ENCODE measurements at places on chromosomes 5 and 9.

- DNase-seq = no peak
Observed at GRCh38 chr9:133347515-133347984, 381 bp downstream of the MED22 start.

GRCh38 chr9:109996936-109997580 is 210.9 kb downstream of the C9orf152 start:
- no peak for DNase-seq

DNA sequence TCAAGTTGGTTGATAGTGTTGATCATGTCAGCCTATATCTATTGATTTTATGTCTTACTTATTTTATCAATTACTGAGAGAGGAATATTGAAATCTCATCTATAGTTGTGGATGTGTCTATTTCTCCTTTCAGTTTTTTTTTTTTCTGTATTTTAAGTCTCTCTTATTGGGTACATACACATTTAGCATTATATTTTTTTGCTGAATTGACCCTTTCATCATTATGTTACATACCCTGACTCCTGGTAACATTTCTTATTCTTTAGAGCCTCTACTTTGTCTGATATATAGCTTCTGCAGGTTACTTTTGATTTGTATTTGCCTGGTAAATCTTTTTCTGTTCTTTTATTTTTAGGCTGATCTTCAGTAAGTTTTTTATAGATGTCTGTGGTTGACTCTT is 179.5 kb downstream of the GDNF start:
- DNase-seq = no peak

DNA sequence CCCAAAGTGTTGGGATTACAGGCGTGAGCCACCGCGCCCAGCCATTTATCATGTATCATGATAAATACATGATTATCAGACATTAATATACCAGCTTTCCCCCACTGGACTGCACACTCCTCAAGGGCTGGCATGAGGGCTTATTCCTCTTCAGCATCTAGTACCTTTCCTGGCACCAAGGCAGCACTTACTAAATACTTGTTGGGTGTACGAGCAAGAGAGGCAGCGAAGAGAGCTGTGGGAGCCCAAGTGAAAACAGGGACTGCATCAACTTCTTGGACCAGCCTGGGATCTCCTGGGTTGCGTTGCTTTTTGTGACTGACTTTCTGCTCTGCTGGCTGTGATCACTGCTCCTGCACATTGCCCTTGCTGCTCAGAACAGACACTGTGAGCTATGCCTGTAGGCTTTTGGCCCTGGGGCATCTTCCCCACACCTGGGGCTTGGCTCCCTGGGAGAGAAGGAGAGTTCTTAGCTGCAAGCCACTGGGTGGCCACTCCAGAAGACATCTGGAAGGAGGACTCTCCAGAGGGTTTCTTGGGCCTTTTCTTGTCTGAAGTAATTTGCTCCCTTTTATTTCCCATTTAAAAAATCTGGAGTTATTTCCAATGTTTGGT is 224.3 kb downstream of the NR3C1 start:
- no peak for DNase-seq

DNA sequence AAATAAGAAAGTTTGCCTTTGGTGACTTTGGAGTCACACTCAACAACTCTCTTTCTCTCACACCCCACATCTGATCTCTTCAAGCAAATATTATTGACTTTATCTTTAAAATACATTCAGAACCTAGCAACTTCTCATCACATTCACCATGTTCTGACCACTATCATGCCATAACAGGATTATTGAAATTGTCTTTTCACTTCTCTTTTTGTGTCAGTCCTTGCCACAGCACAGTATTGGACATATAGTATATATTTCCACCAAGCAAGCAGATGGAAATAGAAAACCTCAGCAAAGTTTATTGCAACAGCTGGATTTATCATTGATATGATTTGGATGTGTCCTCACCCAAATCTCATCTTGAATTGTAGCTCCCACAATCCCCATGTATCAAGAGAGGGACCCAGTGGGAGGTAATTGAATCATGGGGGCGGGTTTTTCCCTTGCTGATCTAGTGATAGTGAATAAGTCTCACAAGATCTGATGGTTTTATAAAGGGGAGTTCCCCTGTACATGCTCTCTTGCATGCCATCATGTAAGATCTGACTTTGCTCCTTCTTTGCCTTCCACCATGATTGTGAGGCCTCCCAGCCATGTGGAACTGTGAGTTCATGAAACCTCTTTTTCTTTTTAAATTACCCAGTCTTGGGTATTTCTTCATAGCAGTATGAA is 26.9 kb upstream of the ITGA1 start:
- no peak for DNase-seq

DNA sequence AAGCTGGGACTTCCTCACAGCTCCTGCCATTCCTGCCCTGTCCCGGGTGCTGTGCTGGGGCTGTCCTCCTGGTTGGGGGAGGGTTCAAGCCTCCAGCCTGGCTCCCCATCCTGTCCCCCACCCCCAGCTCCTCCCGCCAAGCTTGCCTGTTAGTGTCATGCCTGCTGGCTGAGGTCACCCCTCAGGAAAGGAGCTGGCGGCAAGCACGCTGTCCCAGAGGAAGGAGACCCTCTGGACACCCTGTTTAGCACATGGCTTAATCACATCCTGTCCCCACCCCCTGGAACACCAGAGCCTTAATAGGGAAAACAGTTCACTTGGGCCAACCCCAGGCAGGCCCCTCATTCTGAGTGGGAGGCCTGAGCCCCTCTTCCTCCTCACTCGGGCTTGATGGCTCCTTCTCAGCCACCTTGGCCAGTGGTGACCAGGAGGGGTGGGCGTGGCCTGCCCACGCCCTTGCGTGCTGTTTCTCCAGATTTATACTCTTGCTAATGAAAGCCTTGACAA is 9.2 kb upstream of the PHYHD1 start:
- DNase-seq = no peak

- DNase-seq = no peak
Observed at GRCh38 chr9:89996773-89997172, 392.0 kb downstream of the GADD45G start.

GRCh38 chr5:181198905-181199519 is 6.0 kb downstream of the TRIM7 start:
- DNase-seq = no peak

- DNase-seq = no peak
Observed at GRCh38 chr5:76163111-76163628, 80.0 kb downstream of the SV2C start.

DNA sequence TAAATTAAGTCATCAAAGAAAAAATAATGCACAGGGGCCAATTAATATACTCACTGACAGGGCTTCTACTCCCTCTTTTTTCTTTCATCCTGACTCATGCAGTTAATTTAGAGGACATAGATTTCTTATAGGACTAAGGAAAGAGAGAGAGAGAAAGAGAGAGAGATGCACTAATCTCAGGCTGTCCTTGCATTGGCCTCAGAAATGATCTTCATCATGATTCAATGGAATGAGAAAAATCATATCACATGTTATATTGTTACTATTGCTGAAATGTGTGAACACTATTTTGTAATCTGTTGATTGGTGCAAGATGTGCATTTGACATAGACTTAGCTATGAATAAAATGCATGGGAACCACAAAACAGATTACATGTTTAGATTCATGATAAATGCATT is 608.3 kb upstream of the NUDT12 start:
- no peak for DNase-seq

DNA sequence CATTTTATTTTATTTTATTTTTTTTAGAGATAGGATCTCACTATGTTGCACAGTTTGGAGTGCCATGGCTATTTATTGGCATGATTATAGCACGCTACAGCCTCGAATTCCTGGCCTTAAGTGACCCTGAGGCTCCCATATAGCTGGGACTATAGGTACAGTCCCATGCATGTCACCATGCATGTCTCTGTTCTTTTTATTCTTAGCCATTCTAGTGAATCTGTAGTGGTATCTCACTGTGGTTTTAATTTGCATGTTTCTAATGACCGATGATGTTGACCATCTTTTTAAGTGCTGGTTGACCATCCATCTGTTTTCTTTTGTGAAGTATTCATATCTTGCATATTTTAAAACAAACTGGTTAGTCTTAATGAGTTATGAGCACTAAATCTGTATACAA is 76.1 kb downstream of the SLC44A1 start:
- no peak for DNase-seq

DNA sequence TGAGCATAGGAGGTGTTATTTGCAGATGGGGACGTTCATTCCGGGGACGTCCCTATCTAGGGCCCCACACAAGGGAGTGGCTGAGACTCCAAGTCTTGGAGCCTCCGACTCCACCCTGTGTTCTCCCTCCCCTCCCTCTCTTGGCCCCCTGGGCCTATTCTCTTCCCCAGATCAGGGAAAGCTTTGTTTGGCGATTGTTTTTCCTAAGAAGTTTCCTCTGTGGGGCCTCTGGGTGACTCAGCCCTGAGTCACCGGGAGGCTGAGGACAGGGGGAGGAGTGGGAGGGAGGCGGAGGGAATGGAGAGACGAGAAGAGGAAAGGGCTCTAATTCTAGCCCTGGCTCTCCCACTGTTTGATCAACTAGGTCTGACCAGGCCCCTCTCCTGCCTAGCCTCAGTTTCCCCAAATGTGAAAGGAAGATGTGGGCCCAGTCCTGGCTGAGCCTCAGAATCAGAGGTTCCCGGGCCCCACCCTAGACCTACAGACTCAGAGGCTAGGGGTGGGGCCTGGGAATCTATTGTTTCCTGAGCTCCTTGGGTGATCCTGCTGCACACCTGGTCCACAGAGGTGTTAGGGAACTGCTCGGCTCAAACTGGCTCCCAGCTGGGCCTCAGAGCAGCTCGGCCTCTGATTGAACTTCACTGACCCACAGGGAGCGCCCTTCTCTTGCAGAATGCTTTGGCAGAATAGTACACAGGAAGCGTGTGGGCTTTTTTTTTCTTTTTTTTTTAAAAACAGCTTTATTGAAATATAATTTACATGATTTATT is 19.2 kb downstream of the GSN start:
- DNase-seq = peak; percentile 90

- DNase-seq = no peak
Observed at GRCh38 chr9:31045810-31046209, 1338.6 kb upstream of the ACO1 start.

- DNase-seq = no peak
Observed at GRCh38 chr9:130212543-130213297, 40.5 kb downstream of the NCS1 start.

DNA sequence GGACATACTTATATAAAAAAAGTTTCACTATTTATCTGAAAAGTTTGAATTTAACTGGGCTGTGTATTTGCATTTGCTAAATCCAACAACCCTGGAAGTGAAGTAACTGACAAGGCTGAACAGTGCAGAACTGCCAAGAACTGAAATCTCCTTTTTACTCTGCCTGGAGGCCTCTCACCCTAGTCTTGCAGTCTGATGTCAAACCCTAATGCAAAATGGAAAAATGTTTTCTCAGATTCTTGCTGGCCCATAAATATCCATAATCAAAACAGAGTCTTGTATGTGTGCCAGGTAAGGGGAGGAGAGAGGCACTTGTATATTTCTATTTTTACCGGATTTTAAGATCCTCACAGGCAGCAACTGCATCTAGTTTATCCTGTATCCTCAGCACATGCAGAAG is 432.7 kb upstream of the KLF4 start:
- no peak for DNase-seq

- no peak for DNase-seq
Observed at GRCh38 chr5:9194509-9194908, 351.4 kb downstream of the SEMA5A start.

DNA sequence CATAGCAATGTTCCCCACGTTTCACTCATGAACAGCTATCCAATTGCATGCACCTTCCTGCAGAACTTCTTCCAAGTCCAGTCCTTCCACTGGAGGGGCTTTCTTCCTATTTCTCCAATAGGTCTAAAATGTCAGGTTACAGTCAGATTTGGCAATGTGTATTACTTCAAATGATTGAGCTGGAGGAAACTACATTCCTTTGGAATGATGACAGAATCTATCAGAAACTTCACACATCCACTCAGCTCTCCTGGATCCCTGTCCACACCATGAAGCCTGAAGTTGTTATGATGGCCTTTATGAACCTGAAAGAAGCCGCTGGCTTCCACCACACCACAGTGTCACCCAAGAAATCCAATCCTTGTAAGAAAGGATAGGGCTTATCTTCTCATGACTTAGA is 32.2 kb downstream of the FBXW2 start:
- DNase-seq = no peak

DNA sequence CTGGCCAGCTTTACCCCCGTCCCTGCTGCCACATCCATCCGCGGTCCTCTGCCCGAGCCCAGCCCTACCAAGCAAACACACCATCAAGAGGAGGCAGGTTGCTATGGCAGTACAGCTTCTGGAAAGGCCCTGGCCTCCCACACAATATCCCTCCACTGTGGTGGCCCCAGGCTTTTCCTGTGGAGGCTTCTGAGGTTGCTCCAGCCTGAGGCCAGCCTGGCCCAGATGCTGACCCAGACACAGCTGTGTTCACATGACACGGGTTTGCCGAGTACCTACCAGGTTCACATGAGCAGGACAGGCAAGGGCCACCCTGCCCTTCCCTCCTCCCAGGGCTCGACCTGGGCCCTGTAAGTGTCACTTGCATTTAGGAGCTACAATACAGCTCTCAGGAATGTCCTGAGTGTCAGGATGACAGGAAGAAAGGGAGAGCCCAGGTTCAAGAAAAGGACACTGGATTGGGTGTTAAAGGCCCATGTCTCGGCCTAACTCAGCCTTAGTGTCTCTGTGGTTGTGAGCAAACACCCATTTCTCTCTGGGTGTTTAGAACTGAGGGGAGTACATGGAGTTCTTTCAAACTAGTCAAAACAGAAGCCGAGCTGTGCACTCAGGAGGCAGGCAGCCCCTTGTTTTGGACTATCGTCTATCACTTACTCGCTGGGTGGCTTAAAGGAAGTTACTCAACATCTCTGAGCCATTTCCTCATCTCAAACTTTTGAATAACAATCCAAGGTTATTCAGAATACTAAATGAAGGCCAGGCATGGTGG is 40.2 kb downstream of the NAIF1 start:
- DNase-seq = no peak

- DNase-seq = peak; percentile 41
Observed at GRCh38 chr9:137550231-137550621, at the start of gene PNPLA7. Gene PNPLA7 (minus strand): TSS chr9:137550402. CDS start chr9:137550197, 205 bp downstream.

DNA sequence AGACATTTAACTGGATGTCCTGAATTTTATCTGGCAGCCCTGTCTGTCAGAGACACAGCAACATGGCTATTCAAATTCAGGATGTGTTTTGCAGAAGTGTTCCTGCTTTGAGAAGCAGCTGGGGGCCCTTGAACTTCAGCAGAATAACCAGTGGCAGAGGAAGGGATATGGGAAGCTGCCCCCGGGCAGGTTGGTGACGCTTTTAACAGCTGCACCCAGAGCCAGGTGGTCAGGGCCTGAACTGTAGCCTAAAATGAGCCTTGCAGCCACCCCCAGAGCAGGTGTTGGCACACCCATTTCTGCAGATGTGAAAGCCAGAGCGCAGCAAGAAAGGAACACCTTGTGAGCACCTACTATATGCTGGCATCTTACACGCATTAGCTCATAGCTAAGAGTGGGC is 128.7 kb upstream of the BOD1 start:
- no peak for DNase-seq

- DNase-seq = peak; percentile 83
Observed at GRCh38 chr5:59562756-59563389, 330.7 kb downstream of the PDE4D start.

GRCh38 chr9:95311961-95312360 is 5.5 kb downstream of the FANCC start:
- DNase-seq = no peak

GRCh38 chr5:102865171-102865509 is 110.0 kb downstream of the PAM start:
- DNase-seq = no peak

Measured in HFF-Myc (cell line).